ENCODE measurements at places on chromosomes 4 and X.

GRCh38 chrX:153706799-153707198, 17.4 kb downstream of the BCAP31 start:
- no peak for DNase-seq

DNA sequence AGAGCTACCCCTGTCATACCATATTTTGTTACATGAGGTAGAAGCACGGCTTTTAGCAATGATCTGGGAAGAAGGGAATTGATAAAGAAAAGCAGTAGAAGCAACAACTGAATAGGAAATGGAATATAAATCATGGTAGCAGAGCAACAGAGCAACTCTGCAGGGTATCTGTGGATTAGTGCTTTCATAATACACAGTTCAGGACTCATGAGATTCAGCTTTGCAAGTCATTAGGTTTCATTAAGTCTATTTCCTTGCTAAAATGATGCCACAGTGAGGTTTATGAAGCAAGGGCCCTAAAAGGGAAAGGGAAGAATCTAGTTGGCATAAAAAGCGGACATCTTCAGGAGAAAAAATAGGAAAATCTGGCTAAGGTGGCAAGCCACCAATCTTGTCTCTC, 45.6 kb upstream of the GRPR start:
- no peak for DNase-seq

GRCh38 chr4:15989424-15989823, 26.4 kb upstream of the FGFBP2 start:
- no peak for DNase-seq

GRCh38 chr4:98113012-98113411, 30.3 kb downstream of the STPG2 start:
- no peak for DNase-seq

- DNase-seq: no peak
These were observed 3.3 kb downstream of the NKX6-1 start for GRCh38 chr4:84495794-84496261.

GRCh38 chrX:134236626-134237614, at the start of gene CCDC160:
CCDC160 (plus strand) TSS chrX:134237182; CDS start chrX:134244801, 7,619 bp downstream.
- DNase-seq: peak; percentile 8

GRCh38 chrX:68431836-68432235, 1.5 kb downstream of the OPHN1 start:
- DNase-seq: no peak

GRCh38 chrX:13076176-13076961, 31.9 kb upstream of the FAM9C start:
- no peak for DNase-seq

DNA sequence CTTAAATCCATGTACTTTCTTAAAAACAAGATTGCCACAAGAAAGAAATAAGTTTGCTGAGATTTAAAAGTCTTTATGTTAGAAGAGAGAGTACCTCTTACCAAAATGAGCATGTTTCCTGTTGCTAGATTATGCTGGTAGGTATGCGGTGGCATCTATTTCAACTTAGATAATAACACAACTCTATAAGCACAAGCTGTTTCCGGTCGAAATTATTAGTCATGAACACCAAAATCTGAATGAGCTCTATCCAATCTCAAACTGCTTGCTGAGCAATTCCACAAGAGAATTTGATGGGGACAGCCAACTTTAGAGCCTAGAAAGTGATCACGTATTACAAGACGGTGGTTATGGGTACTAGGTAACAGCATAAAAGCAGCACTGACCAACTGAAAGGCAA, 49.3 kb downstream of the CBR4 start:
- no peak for DNase-seq

DNA sequence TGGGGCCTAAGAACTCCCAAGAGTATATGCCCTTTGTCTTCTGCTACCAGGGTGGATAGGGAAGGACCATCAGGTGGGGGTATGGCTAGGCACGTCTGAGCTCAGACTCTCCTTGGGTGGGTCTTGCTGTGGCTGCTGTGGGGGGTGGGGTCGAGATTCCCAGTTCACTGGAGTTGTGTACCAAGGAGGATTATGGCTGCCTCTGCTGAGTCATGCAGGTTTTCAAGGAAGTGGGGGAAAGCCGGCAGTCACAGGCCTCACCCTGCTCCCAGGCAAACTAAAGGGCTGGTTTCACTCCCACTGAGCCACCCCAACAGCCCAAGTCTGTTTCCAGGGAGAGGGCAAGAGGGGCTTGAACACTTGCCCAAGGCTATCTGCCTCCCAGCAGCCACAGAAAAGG, 249.7 kb downstream of the NR3C2 start:
- DNase-seq: no peak

DNA sequence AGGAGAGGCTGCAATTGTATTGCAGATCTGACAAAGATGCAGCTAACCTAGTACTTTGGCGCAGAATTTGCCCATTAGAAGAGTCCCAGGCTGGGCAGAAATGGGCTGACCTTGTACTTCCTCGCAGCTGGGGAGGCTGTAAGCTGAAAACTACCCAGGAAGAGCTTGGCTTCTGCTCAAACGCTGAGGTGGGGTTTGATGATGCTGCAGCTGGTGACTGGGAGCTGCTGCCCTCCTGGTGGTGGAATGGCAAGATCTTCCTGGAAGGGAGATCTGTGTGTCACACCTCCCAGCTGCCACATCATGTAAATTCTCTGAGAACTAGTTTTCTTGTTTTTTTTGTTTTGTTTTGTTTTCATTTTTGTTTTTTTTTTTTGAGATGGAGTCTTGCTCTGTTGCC, 17.4 kb downstream of the CCNG2 start:
- DNase-seq: no peak

DNA sequence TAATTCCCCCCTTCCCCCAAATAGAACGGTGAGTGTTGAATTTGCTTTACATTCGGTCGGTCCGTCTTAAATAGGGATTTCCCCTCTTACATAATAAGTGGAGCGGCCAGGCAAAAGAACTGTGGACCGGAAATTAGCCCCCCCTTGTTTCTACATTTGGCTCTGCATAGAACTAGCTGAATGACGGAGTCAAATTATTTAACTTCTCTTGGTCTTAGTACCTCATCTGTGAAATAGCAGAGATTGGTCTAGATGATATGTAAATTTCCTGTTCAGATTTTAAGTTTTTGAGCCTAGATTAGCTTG, 1.3 kb downstream of the SPATA18 start:
- no peak for DNase-seq

GRCh38 chr4:186684889-186685309, 38.8 kb downstream of the FAT1 start:
- DNase-seq: no peak

DNA sequence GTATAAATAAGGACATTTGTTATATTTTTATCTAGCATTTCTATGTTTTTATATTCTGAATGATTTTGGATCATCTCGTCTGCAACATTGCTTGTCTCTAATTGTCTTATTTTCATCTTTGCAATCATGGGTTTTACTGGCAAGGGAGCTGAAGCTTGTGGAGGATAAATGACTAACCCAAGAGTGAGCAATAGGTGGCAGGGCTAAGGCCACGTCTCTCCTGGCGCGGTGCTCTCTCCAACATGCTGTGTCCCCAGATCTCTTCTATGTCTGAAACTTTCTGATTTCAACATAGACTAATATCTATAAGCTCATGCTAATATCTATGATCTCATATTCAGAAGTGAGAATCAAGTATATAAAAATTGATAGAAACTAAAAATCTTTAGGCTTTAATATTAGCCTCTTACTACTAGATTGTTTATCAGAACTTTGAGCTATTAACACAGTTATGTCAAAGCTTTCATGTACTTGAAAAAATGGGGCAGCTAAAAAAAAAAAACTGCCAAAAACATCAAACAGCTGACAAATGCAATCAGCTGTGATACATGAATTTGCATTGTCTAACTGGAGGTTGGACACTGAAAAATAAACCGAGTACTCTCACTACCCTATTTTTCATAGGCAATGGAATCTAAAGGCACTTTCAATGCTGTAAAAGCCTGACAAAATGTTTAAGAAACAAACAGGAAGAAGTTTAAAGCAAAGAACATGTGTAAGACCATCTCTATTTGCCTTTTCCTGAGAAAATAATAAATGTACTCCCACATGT, 169.2 kb downstream of the TMA16 start:
- no peak for DNase-seq

DNA sequence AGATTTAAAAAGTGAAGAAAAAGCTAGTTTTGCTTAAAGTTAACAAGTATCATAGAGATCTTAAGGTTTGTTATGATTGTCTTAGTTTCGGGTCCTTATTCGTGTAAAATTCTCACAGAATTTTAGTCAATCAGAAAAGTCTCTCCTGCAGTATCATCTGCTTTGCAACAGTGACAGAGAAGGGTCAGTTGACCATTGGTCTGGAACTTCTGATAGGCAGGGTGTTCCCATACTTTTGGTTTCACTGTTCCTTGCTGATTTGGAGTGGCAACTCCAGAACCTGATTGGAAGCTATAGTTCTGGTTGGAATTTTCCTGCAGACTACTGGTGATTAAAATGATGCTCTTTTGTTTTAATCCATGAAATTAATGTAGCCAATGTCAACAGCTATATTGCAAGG, 1.8 kb downstream of the IL15 start:
- no peak for DNase-seq

DNA sequence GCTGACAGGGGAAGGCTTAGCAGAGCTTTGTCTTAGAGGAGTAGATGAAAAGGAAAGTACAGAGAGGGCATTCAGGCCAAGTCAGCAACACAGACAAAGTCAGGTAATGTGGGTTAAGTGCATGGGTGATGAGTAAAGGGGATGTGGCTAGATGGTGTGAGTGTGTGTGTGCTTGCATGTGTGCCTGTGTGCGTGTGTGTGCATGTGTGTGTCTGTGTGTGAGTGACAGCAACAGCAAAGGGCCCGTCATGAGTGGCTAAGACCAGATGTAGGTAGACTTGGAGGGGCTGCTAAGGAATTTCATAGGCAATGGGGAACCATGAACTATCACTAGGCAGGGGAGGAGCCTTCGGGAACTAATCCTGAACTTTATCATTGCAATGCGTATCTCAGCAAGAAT, 2.2 kb upstream of the GPR78 start:
- no peak for DNase-seq

GRCh38 chr4:145907812-145908211, 30.8 kb downstream of the ZNF827 start:
- no peak for DNase-seq

DNA sequence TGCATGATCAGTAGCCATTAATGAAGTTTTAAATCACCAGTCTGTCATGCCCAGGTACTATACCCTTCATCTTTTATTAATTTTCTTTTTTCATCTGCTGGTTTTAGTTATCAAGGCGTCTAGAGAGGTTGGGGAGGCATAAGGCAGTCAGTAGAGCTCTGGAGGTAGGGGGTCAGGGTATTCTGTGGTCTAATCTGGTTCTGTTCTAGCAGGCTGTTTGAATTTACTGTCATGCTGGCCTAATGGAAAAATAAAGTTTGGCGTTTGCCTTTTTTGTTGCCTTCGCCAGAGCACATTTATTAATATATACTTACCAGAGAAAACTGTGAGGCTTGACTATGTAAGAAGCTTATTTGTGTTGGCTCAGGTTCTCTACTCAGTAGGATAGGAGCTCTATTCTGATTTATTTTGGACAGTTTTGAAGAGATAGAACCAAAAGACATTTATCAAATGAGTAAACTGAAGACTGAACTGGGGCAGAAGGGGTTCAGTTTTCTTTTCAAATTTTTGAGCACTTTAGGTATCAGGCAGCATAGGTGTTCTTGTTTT, 46.9 kb downstream of the TMEM131L start:
- no peak for DNase-seq

GRCh38 chr4:14151101-14151500, 523.6 kb upstream of the BOD1L1 start:
- DNase-seq: no peak

DNA sequence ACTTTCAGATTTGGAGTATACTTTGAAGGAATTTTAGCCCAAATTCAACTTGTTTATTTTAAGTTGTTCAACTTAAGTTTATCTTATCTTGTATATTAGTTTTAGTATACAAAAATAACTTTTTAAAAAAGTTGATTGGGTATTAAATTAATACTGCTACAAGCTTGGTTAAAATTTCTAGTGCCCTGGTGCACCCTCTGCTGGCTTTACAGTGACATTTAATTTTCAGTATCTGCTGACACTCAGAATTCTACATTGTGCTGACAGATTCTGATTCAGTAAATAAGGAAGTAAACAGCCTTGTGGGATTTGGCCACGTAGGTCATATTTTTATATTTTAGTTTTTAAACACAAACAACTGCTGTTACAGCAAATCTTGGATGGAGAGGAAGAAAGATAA, 2.9 kb downstream of the EDA start:
- DNase-seq: no peak

DNA sequence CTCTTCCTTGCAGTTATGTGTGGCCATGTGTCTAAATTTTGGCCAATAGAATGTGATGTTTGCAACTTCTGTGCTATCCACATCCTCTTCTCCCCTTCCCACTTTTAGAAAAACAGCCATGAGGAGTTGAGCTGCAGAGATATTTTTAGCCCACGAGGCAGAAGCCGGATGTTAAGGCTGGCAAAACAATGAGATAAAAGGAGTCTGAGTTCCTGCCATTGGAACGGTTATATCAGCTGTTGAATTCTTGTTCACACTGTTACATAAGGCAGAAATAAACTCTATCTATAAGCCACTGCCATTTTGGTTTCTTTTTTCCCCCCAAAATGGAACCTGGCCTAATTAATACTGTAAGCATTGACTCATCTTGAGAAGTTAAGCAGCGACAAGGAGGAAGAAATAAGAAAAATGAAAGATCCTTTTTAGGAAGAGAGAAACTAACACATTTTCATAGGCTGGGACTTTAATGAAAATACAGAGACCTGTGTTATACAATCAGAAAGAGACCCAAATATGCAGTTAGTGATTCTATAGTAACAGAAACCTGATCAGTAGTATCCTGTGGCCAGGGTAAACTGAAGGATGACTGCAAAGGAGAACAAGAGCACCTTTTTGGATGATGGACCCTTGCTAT, 200.5 kb downstream of the INPP4B start:
- DNase-seq: no peak

DNA sequence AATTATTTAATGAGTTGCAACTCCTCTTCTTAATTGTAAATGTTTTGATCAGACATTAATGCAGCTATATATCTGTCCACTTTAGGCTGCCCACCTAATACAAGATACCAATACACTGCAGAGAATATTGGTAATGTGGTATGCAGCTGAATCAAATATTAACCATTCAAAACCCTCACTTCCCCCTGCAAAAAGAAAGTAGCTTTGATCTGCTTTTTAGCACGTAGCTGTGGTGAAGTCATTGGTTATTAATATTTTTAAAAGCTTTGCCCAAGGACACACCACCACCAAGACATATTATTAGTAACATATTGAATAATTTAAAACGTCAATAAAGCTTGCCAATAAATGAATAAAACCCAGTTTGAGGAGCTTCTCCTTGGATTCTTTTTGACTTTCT, 28.6 kb upstream of the CYP2U1 start:
- DNase-seq: no peak

GRCh38 chrX:130994671-130995070, 63.5 kb upstream of the ARHGAP36 start:
- no peak for DNase-seq

DNA sequence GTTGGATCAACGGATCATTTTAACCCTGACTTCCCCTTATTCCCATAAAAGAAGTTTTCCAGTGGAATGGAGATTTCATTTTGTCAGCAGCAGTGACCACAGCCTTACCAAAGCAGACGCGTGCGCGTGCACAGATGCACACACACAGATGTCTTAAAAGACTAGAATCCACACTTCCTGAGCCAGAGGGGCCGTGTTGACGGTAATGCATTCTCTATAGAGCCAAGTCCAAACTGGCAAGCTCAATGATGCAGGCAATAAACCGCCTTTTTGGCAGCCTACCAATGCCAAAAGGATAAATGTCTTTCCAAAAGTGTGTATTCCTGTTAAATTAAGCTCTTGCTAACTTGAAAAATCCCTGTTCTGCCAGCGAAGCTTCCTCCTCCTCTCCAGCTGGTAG, 18.8 kb upstream of the CLDN34 start:
- no peak for DNase-seq

All from activated gamma-delta T cell (primary cell).